ENCODE measurements at places on chromosomes 12 and 14.

- DNase-seq, result peak; percentile 92
These were observed at the start of gene TMTC2 for GRCh38 chr12:82686168-82687020. Gene TMTC2 (plus strand): TSS chr12:82686906.

GRCh38 chr12:29155079-29155478, 6.0 kb downstream of the FAR2 start:
- DNase-seq, result no peak

DNA sequence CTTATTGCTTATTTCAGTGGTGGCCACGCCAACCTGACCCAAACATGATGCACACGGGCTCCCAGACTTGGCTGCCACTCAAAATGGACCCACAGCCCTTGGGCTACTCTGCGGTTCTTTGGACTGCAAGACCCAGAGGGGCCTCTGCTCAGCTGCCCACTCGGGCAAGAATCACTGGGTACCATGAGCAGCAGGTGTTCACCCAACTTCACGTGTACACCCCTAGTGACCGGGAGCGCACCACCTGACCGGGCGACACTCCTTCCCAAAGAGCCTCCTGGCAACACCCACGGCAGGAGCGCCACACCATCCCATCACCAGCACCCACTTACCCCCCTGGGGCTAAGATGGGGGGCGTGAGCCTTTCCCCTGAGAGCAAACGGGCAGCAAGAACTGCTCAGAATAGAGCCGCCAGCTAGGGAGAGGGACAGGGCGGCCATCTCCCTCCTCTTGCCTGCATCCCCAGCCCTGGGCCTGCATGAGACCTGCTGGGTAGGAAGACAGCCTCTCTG, 32.0 kb downstream of the CCNK start:
- no peak for DNase-seq

DNA sequence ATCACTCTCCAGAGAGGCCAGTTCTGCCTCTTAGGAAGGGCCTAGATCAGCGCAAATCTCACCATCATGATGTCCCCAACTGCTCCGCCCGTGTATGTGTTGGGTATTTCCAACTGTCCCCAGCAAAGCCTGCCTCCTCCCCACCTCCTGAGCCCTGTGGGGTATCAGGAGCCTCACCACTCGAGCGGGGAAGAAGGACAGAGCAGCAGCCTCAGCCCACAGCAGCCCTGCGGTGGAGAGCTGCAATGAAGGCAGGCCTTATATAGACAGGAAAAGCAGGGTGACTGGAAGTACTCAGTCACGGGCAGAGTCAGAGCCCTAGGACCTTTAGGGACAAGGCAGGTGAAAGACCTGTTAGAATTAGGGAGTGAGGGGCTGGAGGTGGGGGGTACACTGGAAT, 358.2 kb downstream of the CACNA1C start:
- no peak for DNase-seq

DNA sequence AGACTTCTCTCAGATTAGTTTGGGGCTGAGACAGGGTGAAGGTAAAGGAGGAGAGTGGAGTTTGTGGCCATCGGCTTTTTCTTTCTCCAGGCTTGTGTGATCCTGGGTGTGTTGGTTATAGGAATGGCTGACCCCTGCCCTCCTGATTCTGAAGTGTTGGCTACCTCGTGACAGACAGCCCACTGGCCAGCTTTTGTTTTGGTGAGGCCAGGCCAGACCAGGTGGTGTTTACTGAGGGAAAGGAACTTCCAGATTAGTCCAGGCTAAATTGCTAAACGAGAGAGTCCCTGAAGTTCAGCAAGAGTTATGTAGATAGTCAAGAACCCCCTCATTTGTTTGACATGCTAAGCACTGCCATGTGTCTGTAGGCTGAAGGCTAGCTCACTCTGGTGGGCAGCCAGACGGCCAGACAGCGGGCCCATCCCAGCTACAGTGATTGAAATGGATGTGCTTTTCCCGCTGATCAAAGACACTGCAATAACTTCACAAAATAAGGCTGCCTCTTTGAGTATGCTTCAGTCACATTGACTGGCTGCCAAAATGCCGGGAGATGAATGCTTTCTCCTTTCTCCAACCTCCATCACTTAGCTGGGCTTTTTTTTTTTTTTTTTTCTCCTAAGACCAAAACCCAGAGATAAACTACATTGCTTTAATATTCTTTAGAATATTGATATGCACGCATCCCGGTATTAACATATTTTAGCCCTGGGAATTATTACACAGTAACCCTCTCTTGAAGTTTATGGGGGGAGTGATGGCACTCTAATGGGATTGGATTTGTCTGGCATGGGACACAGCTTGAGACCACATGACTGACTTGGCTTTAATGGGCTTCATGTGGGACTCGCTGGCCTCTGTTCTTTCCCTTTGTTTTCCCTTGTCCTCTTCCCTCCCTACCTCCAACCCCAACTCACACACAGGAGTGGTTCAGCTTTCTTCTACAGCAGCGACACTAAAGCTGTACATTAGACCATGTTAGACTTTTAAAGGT, 76.9 kb downstream of the SMOC1 start:
- DNase-seq, result peak; percentile 83

- peak; percentile 5 for DNase-seq
These were observed 145.9 kb upstream of the SLCO1C1 start for GRCh38 chr12:20549108-20549719.

GRCh38 chr12:76356071-76356470, 7.9 kb upstream of the BBS10 start:
- DNase-seq, result no peak

DNA sequence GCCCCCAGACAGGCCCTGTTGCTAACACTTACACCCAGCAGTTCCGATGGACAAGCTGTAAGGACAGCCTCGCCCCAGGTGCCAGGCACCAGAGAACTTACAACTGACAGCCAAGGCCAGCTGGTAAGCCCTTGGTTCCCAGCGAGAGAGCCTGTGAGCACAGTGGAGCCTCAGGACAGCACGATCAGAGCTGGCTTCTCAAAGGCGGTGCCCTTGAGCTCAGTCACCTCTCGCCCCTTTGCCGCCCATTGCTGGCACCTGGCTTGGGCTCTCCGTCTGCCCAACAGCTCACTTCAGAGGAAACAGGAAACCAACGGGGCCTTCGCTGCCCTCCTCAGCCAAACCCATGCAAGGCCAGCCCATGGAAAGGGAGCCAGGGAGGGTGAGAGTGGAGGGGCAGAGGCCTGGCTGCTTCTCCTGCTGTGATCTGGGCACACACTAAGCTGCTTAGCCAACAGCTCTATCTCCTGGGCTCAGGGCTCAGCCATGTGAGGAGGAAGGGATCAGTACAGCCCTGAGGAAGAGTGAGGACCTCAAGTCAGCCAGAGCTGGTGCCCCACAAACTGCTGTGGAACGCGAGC, 98.5 kb downstream of the SINHCAF start:
- peak; percentile 57 for DNase-seq

DNA sequence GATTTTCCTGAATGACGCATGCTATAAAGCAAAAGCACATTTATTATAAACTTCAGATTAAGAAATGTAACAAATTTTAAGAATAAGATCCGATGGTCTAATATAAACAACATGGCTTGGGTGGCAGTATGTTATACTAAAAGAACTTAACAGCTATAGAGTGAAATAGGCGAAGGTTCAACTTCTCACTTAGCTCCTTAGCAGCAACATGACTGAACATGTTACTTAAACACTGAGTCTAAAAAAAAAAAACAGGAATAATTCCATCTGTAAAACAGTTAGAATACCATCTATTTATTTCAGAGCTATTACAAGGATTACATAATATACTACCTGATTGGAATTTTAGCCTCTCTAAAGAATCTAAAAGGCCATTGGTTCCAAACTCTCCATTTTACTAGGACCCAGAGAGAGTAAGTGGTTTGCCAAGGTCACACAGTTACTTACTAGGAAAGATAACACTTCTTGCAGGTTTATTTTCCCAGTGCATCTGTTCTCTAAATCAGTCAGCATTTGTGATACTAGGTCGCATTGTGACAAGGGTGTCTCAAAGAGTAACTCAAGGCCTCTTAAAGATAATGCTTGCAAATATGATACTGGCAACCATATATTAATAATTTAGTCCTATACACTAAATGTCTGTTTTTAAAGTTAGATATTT, 14.8 kb downstream of the OSBPL8 start:
- no peak for DNase-seq

DNA sequence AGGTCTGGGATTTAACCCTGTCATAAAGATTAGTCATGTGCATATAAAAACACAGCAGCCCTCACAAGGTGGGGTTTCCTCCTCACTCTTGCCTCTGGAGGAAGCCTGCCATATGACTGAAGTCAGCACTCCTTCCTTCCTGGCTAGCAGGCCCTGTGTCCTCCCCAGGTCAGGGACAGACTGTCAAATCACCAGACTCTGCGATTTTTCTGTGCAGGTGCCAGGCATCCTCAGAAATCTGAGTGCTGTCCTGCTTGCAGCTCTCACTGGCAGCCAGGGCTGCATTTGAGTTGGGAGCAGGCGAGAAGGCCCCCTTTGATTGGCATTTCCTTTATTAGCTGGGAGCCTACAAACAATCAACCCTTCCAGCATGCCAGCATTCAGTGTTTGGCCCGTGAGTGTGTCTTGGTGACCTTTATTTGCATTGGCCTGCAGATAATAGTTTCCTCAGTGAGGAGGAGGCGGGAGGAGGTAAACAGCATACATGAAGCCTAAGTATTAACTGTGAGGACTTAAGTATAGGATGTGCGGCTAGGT, 183.8 kb upstream of the ARHGAP5 start:
- no peak for DNase-seq

- DNase-seq, result no peak
These were observed 55.2 kb downstream of the TMCC3 start for GRCh38 chr12:94595152-94595551.

- no peak for DNase-seq
These were observed 157.4 kb downstream of the KICS2 start for GRCh38 chr12:64064706-64065105.
